ENCODE measurements at places on chromosomes 2 and 18.

- DNase-seq, result no peak
Observed at GRCh38 chr18:47847635-47848034, 82.8 kb downstream of the SMAD2 start.

DNA sequence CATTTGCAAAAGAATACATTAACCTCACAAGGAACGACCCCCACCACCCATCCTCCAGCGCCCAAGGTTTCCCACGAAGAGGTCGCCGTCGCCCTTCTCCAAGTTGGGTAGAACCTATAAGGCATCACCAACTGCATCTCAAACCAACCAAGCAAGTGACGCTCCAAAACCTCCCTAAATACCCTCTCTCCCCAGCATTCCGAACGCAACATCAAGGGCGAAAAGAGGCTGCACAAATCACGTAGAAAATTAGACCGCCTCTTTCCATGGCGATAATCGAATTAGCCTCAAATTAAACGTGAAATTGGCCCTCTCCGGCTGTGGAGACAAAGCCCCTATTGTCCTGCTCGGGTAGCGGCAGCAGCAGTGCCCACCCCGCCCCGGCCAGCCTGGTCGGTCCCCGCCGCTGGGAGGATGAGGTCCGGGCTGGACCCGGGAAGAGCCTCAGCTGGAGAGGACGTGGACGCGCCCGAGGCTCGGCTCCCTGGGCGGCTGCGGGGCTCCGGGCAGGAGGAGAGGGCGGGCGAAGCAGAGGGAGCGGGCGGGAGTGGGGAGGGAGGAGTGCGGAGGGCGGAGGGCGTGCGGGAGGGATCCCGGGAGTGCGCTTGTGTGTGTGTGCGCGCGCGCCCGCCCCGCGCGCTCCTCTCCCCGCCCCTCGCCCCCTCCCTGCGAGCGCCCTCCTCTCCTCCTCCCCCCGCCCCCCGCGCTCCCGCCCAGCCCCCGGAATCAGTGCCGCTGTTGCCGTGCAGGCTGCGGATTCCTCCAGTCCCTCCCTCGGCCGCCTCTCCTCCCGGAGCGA lies at the start of gene SPTBN1:
SPTBN1 (plus strand) TSS at position 765 of the 799 bp plus-strand sequence. CDS start 70,092 bp downstream, outside the sequence.
- DNase-seq, result peak; percentile 92

DNA sequence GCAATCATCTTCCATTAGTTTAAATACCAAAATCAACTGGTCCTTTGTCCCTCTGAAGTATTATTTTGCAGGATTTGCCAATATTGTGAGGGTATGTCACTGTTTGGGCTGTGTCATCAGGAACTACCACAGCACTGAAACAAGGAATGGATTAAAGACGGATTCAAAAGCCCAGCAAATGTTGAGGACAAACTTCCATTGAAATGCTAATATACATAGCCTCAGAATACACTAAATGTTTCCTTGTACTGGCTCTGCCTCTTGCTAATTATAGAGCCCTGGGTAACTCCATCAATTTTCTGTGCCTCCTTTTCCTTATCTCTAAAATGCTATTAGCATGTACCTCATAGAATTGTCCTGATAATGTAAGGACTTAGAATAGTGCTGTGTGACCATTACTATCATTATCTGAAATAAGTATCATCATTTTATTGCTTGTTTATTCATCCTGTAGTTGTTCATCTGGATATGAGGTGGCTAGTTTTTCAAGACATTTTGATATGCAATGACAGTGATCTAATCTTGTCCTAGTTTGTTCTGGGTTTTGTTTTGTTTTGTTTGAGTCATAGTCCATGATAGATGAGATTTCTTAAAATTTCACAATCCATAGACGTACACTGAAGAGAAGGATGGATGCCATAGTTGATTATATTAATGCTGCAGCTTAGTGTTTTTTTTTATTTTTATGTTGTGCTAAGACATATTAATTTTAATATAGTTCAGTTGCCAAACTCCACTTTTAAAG lies 333.4 kb upstream of the KCNH7 start:
- no peak for DNase-seq

GRCh38 chr2:138306626-138307025 lies 194.9 kb upstream of the SPOPL start:
- no peak for DNase-seq

All from RPMI7951 (cell line).